Stimulated activated CD8-positive, alpha-beta memory T cell treated with anti-CD3 and anti-CD28 coated beads, Interleukin-7, amount 100 ng/mL, for 1 hour (primary cell): ENCODE measurements at places on chromosomes 11 and 22.

- no peak for DNase-seq
These were observed 77.0 kb downstream of the DDIAS start for GRCh38 chr11:82978422-82979099.

DNA sequence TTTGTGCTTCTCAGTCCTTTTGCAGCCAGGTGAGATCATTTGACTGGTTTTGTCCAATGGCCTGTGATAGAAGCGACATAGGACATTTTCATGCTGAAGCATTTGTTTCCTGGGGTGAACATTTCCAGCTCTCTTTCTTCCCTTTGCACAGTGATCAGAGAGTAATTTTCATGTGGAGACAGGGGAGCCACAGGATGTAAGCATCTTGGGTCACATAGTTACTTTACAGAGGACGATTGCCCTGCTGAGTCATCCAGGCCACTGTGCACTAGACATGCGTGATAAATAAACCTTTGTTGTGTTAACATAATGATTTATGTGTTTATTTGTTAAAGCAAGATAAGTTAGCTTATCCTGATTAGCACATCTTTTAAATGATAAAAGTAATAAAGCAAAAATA, 263.5 kb upstream of the CCDC179 start:
- no peak for DNase-seq

GRCh38 chr11:119778391-119779194, 49.6 kb upstream of the NECTIN1 start:
- DNase-seq = no peak

- DNase-seq = peak; percentile 47
These were observed 12.7 kb downstream of the MAFF start for GRCh38 chr22:38214302-38215056.

GRCh38 chr11:130246738-130247137, 68.0 kb downstream of the ZBTB44 start:
- DNase-seq = no peak

DNA sequence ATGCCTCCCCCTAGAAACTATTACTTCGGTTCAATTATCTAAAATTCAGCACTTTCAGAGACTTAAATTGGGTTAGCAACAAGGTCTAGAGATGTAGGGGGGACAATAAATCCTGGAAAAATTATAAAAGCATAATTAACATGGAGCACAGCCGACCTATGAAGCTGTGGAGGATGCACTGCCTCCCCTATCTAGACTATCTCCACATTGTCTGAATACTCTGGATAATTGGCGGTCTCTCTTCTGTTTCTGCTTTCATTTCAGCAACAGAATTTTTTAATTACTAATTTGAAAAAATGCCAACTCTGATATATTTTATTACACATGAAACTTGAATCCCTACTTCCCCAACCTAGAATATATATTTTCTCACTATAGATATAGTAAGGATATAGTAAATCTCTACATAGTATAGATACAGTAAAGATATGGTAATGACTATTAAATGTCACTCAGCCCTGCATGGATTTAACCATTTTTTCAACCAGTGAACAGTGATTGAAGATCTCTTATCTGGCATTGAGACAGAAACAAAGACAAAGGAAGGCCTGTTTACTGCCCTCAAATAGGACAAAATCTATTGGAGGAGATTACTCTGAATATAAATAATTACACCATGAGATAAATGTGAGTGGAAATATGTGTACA, 157.6 kb downstream of the BLID start:
- DNase-seq = no peak

DNA sequence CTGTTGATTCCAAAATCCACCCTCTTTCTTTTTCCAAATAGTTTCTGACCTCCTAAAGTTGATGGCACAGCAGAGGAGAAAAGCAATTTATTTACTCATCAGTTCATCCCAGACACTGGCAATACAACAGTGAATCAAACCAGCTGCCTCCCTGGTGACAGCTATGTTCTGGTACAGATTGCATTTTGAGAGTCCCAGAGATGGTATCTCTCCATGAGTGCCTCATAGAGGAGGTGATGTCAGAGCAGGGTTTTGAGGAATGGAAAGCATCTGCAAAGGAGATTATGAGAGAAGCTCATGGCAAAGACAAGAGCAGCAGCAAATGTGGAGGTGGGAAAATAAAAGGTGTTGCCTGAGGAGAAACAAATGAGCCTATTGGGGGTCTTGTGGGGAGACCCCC, 377.2 kb downstream of the MN1 start:
- DNase-seq = no peak

- no peak for DNase-seq
These were observed 500 bp upstream of the ADSL start for GRCh38 chr22:40345815-40346184.

DNA sequence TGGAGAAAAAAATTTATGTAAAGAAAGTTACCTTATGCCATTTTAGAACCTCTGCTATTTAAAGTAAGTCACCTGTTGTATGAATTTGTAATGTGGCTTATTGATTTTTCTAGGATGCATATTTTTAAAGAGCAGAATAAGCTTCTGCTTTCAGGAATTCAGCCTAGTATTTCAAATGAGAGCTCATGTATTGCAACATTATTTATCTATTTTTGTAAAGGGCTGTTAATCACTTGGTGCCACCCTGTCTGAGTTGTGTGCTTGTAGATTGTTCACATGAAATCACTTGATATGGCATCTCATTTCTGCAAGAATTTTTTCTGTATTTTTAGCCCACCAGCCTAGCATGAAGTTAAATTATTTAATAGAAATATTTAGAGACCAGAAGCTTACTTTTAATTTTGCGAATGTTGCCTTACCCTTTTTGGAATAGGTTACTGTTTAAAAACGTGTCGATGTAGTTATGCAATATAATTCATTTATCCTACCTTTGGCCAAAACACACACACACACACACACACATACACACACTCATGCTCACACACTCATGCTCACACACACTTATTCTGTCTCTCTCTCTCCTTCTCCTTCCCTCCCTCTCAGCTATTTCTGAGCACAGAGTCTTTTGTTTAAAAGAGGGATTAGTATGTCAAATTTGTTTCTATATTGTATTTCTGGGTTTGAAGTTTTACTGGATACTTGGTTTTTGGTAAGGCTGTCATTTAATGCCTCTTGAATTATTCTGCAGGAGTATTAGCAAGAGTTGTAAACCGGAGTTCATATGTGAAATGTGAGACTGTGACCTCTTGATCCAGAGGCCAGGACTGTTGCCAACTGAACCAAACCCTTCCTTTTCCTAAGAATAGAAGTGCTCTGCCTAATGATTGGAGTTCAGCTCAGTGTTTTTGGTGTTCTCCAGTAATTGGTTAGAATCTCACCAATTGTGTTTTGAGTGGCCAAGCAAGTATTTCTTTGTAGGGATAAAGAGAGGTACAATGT, 34.4 kb downstream of the YAP1 start:
- DNase-seq = no peak

DNA sequence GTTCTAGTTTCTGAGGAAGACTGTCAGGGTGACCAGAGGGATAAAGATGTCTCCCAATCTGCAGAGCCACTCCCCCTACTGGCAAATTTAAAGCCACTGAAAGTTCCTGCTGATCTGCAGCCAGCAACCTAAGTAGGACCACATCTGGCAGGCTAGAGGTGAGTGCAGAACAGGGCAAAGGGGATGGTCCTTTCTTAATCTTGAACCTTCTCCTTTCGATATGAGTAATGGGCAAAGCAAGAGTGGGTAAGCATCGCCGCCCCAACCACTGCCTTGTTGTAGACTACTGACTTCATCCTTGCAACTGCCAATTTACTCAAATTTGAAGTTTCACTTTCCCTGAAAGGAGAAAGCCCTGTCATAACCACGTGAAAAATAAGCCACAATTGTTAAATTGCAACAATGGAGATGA, 30.7 kb downstream of the SCUBE2 start:
- no peak for DNase-seq

DNA sequence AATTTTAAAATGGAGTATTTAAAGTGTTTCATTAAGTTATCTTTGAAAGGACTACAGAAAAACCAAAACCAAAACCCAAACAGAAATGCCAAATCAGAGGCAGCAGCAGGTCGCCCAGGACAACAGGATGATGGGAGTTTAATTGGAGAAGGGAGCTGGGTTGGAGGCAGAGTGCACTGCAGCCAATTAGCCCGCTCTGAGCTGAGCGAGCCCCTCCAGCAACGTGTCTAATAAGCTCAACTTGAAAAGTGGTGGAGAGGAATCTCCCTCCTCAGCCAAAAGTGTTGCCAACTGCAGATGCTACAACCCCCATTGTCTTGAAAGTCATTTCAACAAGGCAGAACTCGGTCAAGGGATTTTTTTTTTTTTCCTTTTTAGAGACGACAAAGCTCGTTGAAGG, 323.9 kb downstream of the CADM1 start:
- no peak for DNase-seq

DNA sequence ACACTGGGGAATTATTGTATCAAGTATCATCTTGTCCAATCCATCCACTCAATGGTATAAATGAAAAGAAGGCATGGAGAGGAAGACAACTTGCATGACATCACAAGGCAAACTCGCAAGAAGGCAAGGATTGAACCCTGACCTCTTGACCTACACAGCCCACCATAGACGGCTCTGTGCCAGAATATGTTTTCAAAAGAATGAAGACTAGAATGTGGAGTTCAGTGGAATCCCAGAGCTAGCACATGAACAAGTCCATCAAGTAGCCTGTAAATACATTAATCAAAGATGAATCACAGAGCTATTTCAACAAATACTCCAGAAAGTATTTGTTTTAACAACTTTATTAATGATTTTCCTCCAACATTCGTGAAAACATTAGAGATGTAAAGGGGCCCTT, 189.7 kb downstream of the GUCY1A2 start:
- DNase-seq = no peak

- no peak for DNase-seq
These were observed 27.4 kb downstream of the RPL3 start for GRCh38 chr22:39292031-39292462.

GRCh38 chr11:62427630-62428233, 8.9 kb downstream of the SCGB1A1 start:
- DNase-seq = no peak

DNA sequence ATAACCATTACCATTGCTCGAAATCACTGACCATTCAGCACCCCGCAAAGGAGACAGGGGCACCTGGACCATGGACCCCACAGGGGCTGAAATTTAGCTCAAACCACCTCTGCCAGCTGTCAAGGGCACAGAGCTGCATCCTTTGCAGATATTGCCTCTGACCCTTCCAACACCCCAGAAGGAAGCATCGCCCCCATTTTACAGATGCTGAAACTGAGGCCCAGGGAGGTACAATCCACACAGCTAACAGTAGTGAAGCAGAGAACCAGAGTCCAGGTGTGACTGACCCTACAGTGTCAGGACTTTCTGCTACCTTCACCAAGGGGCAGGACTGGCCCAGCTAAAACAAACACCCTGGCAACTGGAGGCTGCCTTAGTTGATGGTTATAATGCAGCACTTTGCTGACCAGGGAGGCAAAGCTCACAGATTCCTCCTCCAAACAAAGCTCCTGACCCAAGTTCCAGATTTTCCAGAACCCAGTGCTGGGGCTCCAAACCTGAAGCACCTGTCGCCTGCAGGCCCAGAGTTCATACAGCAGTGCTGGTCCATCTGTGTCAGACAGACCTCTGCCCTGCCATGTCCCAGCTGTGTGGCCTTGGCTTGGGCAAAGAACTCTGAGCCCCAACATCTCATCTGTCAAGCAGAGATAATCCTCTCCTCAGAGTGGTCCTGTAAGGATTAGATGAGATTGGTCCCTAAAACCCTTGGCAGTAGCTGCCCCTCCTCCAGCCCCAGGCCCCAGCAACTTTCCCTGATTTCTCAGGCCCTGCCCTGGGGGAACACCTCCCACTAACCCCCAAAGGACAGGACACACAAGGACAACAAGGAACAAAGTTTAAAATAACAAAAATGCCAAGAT, 15.2 kb upstream of the ARAP1 start:
- DNase-seq = no peak

- DNase-seq = no peak
These were observed 605.0 kb upstream of the RAG2 start for GRCh38 chr11:37203006-37203405.

GRCh38 chr22:35971456-35972119, 57.0 kb downstream of the RBFOX2 start:
- no peak for DNase-seq

DNA sequence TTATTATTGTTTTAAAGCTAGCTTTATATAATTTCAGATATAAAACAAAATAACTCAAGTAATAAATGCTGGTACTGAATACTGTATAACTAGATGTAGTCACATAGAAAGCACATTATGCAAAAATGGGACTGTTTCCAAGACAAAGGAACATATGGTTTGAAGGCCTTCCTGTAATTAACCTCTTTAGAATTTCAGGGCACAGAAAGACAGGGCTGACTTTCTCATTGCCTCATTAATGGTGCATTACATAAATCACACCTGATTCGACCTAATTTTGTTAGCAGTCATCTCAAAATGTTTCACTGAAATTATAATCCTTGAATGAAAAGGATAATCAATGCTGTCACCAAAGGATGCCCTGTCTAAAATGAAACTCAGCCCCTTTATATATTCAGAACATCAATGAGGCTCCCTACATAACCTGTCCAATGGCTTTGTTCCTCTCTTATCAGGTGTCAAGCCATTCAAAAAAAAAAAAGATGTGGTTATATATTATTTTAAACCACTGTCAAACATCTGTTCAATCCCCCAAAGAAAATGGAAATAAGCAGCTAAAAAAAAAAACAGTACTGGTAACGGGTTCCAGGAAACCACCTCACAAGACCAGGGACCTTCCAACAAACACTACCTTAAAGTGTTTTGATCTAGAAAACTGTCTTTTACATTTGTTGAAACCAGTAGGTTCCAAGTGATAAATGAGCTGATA, 77.4 kb downstream of the FAM168A start:
- no peak for DNase-seq

DNA sequence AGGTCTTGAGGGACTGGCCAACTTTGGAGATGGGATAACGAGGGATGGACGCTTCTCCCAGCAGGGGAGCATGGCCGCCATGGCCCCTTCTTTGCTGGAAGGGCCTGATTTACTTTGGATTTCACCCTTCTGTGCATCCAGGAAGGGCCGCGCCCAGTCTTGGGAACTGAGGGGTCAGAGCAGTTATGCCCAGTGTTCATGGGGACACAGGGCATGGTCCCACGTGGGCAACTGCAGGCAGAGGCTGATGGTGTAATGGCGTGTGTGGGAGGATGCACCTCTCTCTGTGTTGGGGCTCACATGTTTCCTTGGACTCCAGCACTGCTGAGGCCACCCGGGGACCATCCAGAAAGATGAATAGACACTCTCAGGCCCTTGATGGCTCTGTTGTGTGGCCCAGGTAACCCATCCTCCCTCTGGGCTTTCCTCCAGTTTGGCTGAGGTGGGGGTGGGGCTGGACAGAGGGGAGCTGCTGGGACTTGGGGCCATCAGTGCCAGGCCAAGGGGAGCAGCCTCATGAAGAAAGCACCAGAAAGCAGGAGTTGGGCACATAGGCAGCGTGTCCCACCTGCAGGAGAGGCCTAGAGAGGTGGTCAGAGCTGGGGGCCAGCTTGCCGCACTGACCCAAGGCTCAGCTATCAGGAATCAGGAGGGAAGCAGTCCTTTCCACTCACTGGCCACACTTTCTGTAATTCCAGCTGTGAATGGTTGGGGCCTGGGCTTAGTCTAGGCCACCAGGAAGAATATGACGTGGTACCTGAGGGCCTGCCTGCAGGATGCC, 1033.9 kb downstream of the TBC1D22A start:
- no peak for DNase-seq
